ENCODE measurements at places on chromosomes 12 and 14.

- no peak for DNase-seq
Measured at GRCh38 chr12:89140141-89140540, 212.2 kb downstream of the DUSP6 start.

DNA sequence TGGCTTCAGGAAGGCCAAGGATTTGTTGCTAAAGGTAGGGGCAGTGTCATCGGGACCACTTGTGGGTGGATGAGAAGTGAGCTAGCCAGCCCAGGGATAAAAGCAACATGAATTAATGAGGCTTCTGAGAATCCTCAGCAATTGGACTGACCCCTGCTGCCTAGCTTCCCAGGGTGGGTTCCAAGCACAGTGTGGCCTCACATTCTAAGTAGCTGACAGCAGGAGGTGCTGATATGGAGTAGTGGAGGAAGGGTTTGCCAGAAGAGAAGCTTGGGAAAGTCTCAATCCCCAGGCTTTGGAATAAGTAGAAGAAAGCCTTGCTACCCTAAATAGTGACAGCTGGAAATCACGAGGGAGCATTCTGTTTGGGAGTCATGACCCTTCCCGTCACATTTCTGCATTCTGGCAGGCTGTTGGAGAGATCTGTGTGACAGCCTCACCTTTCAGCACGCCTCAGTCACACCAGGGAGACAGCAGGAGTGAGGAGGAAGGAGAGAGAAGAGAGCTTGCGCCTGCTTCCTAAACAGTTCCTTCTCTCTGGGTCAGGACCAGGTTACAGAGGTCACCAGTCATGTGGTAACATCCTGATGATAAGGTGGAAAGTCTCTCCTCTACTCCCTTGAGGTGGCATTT is 31.2 kb downstream of the DACT1 start:
- DNase-seq = no peak

DNA sequence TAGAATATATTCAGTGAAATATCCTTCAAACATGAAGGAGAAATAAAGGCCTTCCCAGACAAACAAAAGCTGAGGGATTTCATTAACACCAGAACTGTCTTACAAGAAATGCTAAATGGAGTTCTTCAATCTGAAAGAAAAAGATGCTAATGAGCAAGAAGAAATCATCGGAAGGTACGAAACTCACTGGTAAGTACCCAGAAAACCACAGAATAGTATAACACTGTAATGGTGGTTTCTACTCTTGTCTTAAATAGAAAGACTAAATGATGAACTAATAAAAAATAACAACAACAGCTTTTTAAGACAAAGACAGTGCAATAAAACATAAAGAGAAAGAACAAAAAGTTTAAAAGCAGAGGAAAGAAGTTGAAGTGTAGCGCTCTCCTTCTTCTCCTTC is 18.7 kb upstream of the RNF212B start:
- DNase-seq = no peak

GRCh38 chr12:96098631-96099030 is 63.2 kb upstream of the LTA4H start:
- DNase-seq = no peak

GRCh38 chr12:42564996-42565395 is 24.6 kb downstream of the PRICKLE1 start:
- no peak for DNase-seq

GRCh38 chr14:67241411-67242167 is at the start of gene PALS1:
TSS of gene PALS1 (plus strand) at chr14:67241435. CDS start at chr14:67279171, 37,736 bp downstream.
- no peak for DNase-seq

- no peak for DNase-seq
Measured at GRCh38 chr12:117470804-117471203, 109.4 kb upstream of the NOS1 start.
